Ureter (tissue), 1 donor: ENCODE measurements at places on chromosomes 12 and 14.

DNA sequence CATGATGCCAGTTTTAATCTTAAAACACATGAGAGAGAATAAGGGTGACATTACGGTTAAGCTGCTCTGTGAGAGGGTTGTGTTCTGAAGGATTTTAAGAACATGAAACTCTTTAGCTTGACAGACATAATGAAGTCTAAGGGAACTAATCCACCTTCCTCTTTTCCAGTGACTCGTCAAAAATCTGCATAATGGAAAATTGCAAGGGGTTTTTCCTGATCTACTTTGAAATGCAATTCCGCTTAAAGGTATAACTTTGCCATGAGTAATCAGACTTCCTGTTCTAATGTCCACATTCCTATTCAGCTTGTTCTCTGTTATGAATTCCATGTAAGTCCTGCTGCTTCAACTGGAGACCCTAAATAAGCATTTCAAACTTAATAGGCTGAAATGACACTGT, at the start of gene ZNF705A:
Gene ZNF705A (plus strand): TSS at position 171 of the 400 bp plus-strand sequence. CDS start 15,611 bp downstream, outside the sequence.
- DNase-seq = no peak

DNA sequence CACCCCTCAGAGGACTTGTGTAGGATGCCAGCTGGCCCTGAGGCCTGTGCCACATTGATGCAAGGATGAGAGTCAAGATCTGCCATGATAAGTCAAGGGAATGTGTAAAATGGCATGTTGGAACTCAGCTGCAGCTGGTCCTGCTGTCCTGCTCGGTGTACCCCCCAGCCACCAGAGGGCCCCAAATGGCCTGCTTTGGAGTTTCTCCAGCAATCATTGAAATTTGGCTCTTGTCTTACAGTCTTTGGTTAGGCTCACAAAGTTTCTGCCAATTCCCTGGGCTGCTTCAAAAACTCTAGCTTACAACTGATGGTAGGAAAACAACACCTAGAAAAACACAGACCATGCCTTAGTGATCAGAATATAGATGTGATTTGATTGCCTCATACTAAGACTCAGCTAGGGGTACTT, 76.8 kb downstream of the HSD17B6 start:
- peak; percentile 56 for DNase-seq

DNA sequence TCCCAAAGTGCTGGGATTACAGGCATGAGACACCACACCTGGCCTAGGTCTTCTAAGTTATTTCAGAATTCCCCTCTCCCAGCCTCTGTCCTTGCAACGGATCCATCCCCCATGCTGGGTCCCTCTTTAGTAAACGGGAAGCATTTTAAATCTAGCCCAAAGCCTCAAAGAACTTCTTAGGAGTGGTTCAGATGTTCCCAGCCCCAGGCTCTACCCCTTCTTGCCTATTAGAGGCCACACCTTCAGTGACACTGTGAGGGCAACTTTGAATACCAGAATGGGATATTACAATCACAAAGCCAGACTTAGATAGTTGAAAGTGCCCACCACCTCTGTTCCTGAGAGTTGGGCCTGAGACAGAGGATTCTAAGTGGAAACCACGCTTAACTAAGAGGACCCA, 18.1 kb upstream of the SPPL3 start:
- no peak for DNase-seq

DNA sequence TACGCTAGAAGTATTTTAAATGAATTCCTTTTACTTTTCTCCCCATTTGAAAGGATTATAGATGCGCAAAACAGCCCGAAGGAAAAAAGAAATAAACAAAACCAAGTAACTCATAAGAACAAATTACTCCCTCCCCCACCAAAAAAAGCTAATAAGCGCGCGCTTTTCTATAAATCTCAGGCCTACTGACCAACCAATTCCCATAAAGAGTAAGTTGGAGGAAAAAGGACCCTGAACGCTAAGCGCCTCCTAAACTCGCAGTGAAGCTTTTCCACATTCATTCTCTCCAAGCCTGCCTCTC, 588 bp downstream of the MBIP start:
- no peak for DNase-seq

DNA sequence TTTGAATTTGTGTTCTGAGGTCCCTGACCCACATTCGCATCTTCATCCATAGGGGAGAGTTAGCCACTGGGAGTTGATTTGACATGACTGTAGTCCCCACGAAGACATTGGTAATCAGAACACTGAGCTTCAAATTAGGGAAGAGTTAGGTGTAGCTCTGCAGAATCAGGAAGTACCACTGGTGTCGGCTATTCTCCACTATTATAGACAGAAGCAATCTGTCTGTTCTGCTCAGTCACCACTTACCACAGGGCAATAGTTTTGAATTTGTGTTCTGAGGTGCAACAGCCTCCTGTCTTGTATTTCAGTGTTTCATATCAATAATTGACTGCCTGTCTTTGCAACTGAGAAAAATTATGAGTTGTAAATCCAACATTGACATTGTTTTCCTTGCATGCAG, 407.6 kb downstream of the LRFN5 start:
- DNase-seq = no peak

- DNase-seq = no peak
These were observed 52.6 kb upstream of the MMP17 start for GRCh38 chr12:131775392-131776236.

GRCh38 chr12:119828300-119828699, 48.8 kb downstream of the CIT start:
- DNase-seq = no peak

- DNase-seq = no peak
These were observed 116.9 kb downstream of the DUSP6 start for GRCh38 chr12:89235189-89235993.

GRCh38 chr14:72590577-72590976, 303.3 kb downstream of the DPF3 start:
- DNase-seq = no peak

GRCh38 chr14:56549721-56550120, 29.9 kb upstream of the TMEM260 start:
- DNase-seq = no peak

- DNase-seq = no peak
These were observed 9.6 kb upstream of the SMARCC2 start for GRCh38 chr12:56198836-56199235.

DNA sequence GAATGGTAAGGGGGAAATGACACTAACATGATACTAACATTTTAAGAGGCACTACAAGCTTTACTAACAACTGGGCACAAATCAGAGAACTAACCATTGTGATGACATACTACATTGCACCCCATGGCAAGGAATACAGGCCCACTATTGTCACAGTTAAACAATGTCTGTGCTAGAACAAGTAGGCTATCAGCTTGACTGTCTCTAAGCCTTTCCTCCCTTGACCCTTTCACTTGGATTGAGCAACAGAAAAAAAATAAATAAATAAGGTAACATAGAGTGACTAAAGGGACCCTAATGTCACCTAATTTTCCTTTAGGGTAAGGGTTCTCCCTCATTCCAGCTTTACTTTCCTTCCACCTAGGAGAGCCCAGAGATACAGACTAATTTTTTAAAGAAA, 4.4 kb downstream of the SLC38A2 start:
- DNase-seq = no peak

DNA sequence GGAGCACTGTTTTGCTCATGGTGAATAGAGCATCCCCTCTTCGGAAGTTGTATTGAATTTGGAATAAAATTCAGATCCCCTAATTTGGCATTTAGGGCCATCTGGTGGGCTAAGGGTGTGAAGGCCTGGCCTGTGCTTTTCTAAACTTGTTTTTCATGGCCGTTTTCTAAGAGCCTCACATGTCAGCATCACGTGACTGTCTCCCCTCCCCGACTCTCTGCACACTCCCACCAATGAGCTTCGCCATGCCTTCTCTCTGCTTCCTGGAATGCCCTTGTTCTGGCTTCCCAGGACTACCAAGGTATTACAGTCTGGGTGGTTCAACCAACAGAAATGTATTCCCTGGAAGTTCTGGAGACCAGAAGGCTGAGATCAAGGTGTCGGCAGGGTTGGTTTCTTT, 85.3 kb downstream of the PRIMA1 start:
- DNase-seq = no peak

GRCh38 chr12:43836475-43836989, 651 bp downstream of the TMEM117 start:
- no peak for DNase-seq

- no peak for DNase-seq
These were observed 554.9 kb downstream of the NRXN3 start for GRCh38 chr14:78725086-78725485.
